Fibroblast of the aortic adventitia (primary cell): ENCODE measurements at places on chromosomes 16 and 17. TPM values are rescaled to one million over a fixed set of nuclear protein-coding genes. Genes with fewer than 3 reads are reported as not detected.

OTOP2 gene
- total RNA-seq = not detected in 2 replicates

KRTAP2-1 gene
- total RNA-seq = not detected in 2 replicates

TBX6 gene
- total RNA-seq = 0.09 and 0.16 TPM in 2 replicates

CDK5R1 gene
- 0.49 and 1.4 TPM in 2 replicates for total RNA-seq

CDH5 gene
- total RNA-seq = 2.9 and 7.0 TPM in 2 replicates

EVPL gene
- not detected in 2 replicates for total RNA-seq

AATK gene
- total RNA-seq = 0.16 and 0.18 TPM in 2 replicates

SLC5A11 gene
- not detected in 2 replicates for total RNA-seq

KRT39 gene
- not detected in 2 replicates for total RNA-seq

DPEP1 gene
- total RNA-seq = not detected in 2 replicates

TMEM106A gene
- total RNA-seq = 4.3 and 7.2 TPM in 2 replicates

SECTM1 gene
- 9.8 and 34.2 TPM in 2 replicates for total RNA-seq

PPP1R27 gene
- total RNA-seq = not detected in 2 replicates

CCL17 gene
- total RNA-seq = not detected in 2 replicates
